ENCODE measurements at places on chromosomes 16 and 17.

DNA sequence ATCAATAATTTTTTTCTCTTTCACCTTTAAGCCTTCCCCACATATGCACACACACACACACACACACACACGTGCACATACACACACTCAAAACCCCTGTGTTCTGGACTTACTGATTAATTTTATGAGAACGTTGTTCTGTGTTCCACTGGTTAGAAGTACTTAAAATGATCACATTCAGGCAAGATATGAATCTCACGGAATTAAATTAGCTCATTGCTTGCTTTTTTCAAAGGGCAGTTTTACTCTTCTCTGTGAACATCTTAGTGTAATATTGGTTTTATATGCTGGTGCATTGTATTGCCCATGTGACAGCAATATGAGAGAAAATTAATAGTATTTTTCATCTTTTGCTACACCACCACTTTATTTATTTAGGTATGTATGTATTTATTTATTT is 377.3 kb upstream of the RBFOX1 start:
- DNase-seq = no peak

- no peak for DNase-seq
These were observed 7.4 kb upstream of the TMEM204 start for GRCh38 chr16:1525871-1526607.

GRCh38 chr17:77385750-77386501 is 245.2 kb downstream of the SEC14L1 start:
- no peak for DNase-seq

GRCh38 chr16:57906382-57907316 is 64.3 kb downstream of the CNGB1 start:
- no peak for DNase-seq
